Hematopoietic multipotent progenitor cell (in vitro differentiated cells): ENCODE measurements at places on chromosomes 4 and X. TPM values are rescaled to one million over a fixed set of nuclear protein-coding genes. Genes with fewer than 3 reads are reported as not detected.
A peak's percentile ranks its signal among the peaks of the same experiment; 100 is the strongest.

DNA sequence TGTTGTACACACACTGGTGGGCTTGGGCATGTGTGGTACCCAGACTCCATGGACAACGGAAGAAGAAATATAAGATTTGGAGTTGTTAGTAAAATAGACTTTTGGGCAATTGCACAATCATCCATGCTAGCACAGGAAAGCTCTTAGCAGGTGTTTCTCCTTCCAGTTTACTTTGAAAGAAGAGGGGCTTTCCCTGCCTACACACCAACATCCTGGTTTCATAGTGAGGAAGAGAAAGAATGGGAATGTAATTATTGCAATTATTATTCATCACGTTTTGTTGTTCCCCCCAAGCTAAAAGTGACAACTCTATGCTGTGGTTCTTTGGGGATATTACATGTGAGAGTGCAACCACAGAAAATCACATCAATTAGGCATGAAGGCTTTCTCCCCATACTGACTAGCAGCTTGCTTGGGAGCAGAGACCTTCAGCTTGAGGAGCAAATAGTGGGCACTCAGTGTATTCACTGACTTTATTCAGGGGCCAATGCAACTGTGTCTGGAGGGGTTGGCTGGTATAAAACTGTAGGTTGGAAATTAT is 57.2 kb upstream of the PUDP start:
- DNase-seq = no peak

DNA sequence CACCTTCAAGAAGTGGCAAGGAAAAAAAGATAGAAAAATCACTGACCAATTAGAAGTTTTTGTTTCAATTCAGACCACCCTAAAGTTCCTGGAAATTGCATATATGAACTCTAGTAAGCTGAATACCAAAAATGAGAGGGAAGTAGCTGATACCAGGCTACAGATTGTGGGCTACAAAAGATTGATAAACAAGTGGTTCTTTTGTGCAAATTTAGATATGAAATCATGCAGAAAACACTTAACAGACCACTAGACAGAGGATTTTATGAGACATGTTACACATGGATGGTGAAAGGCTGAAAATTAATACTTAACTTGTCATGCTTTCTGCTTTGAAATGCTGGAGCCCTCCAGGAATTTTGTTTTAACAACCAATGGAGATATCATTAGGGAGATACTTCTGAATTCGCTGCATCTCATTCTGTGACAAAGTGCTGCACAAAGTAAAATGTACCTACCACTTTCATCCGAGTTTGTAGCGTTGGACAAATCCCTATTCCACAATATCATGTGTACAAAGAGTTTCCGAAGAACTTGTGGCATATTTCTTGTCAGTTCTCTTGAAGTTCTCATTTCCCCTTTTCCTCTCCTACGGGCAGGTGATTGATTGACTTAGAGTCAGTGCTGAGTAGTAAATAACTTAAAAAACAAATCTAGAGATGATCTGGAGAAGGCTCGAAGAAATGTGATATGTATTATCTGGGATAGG is 235.0 kb downstream of the PALLD start:
- no peak for DNase-seq

DNA sequence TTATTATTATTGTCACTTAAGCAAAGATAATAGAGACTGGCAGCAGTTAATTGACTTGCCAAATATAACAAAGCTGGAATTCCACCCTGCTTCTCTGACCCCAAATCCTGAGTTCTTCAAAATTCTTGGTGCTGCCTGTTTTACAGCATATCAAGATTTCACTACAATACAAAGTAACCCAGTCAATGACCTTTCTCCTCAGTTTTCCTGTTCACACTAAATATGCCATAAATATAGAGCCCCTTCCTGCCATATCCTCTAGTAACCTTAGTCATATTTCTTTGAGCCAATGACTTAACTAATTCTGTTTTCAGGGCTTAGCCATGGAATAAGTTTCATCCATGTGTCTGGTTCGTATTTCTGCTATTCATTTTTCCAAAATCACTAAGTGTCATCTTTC is 315.3 kb upstream of the HS3ST1 start:
- no peak for DNase-seq

The TAF1 gene
- 29.9 TPM for total RNA-seq

The PLK4 gene
- 2.7 TPM for total RNA-seq

The DGAT2L6 gene
- total RNA-seq = not detected

GRCh38 chr4:157076578-157076947 is 613 bp downstream of the GLRB start:
- no peak for DNase-seq

DNA sequence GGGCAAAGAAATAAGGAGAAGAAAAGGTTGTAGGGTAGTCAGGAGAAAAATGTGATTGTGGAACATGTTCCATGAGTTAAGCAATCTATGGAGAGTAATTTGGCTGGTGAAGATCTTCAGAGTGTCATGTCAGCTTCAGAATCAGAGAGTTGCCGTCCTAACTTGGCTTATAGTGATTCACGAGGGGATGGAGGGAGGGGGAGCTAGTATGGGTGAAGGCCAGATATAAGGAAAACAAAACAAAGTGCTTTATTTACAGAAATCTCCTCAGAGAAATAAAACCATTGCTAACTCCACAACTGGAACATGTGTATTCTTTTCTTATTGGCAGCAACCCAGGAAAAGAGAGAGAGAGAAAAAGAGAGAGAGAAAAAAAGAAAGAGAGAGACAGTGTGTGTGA is 256.5 kb upstream of the NRK start:
- no peak for DNase-seq

GRCh38 chrX:11151799-11152559 is 40.8 kb downstream of the HCCS start:
- no peak for DNase-seq

GRCh38 chr4:40719008-40719623 is 30.6 kb upstream of the NSUN7 start:
- peak; percentile 39 for DNase-seq

DNA sequence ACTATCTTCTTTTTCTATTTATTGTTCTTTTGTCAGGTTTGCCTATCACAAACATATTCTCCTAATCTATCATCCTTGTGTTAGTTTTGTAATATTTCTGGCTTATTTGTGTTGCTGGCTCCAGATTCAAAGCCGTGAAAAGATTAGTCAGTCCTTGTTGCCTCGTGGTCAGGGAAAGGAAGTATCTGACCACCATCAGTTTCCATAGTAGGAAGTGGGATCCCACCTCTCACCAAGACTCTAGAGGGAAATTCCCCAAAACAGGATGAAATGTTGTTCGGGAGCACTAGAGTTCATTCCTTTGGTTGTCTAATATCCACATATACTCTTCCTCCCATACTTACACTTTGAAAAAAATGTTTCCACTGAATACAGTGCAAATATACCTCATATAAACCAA is 131.0 kb upstream of the HUWE1 start:
- DNase-seq = no peak

- no peak for DNase-seq
Measured at GRCh38 chr4:63788271-63788670, 621.0 kb downstream of the TECRL start.

- DNase-seq = no peak
Measured at GRCh38 chrX:131365766-131366165, 76.7 kb upstream of the IGSF1 start.

GRCh38 chrX:133674726-133675470 is 259.6 kb upstream of the GPC4 start:
- no peak for DNase-seq

GRCh38 chrX:151825925-151826485 is 86.7 kb upstream of the MAGEA4 start:
- DNase-seq = no peak

GRCh38 chrX:136647677-136648360 is at the start of gene CD40LG:
Gene CD40LG (plus strand): TSS chrX:136648158. CDS start chrX:136648249, 91 bp downstream.
- no peak for DNase-seq

DNA sequence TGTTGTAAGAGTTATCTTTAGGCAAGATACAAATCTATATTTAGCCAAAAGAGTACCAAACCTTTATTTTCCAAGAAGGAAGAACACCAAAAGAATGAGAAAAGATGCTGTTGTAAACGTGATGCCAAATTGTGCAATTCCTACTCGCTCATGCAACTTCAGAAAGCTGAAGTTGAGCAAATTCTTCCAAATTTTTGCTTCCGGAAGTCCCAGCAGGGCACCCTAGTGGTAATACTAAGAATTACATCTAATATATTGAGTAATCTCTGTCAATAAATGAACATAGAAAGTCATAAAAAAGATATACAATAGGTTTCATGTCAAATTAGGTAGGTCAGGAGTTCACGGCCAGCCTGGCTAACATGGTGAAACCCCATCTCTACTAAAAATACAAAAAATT is 36.0 kb upstream of the SMARCAD1 start:
- DNase-seq = no peak

The TMEM192 gene
- total RNA-seq = 5.9 TPM

DNA sequence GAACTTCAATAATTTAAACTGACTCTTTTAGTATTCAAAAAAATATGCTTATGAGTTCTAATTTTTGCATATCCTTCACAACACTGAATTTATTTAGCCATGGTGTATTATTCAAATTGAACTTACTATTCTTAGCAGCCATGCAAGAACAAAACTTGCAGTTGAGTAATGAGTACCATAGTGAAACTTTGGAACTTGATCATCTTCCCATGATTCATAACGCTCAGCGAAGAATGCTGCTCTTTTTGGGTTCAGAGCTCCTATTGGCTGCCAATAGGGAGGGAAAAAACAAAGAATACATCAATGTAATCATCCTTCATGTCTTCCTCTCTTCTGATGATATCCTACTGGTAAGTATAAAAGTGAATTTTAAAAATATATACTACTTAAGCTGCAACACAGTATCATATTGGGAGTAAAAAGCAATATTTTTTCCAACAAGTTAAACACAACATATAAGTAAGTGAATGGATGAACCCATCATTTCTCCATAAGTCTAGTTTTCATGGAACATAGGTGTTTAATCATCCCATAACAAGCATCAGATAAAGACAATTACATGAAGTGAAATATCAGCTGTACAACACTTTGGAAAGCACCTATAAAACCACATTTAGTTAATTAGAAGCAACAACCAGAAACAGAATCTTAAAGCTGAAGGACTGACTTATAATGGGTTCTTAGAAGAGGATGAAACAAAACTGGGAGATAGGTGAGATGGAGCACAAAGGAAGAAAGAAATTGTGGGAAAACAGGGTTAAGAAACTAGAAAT is 145.2 kb upstream of the MAB21L2 start:
- DNase-seq = no peak

- no peak for DNase-seq
Measured at GRCh38 chrX:15761564-15762191, 23.6 kb downstream of the CA5B start.

GRCh38 chr4:98674404-98675173 is 16.2 kb upstream of the TSPAN5 start:
- no peak for DNase-seq

DNA sequence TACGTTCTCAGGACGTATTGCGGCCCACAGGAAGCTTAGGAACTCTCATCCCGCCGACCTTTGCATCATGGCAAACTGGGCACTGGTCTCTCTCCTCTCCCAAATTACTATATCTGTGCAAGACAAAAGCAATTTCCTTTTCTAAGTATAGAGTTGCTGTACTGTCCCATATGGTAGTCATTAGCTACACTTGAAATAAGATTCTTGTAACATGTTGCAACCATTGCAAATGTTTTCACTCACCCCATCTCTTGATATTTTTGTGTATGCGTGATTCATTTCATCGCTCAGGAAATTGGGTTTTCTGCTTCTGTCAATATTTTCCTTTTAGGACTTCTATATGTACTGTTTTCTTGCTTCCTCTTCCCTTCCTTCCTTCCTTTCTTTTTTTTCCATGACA is 15.7 kb downstream of the ARMCX6 start:
- no peak for DNase-seq

GRCh38 chrX:129931411-129932015 is 25.5 kb downstream of the UTP14A start:
- no peak for DNase-seq

GRCh38 chr4:144653781-144654545 is 8.0 kb downstream of the HHIP start:
- no peak for DNase-seq

DNA sequence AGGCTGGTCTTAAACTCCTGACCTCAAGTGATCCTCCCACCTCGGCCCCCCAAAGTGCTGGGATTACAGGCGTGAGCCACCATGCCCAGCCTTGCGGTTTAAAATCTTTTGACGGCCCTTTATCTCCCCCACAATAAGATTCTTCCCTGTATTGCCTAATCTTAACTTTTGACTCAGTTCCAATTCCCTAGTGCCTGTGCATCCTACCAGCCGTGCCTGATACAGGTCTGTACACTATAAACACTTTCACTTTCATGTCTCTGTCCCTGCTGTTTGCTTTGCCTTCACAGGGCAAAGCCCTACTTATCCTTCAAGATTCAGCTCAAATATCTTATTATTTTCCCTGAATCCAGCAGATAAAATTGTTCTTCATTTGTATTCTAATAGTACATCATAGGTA is 74.6 kb downstream of the WDR44 start:
- DNase-seq = no peak

GRCh38 chr4:38752941-38753806 is 29.6 kb downstream of the TLR10 start:
- no peak for DNase-seq

GRCh38 chr4:107996949-107997788 is 7.5 kb downstream of the HADH start:
- DNase-seq = no peak

The SSX2 gene
- not detected for total RNA-seq

GRCh38 chrX:103361798-103362197 is 5.5 kb downstream of the TCEAL9 start:
- no peak for DNase-seq

The TIMM17B gene
- total RNA-seq = 37.2 TPM

DNA sequence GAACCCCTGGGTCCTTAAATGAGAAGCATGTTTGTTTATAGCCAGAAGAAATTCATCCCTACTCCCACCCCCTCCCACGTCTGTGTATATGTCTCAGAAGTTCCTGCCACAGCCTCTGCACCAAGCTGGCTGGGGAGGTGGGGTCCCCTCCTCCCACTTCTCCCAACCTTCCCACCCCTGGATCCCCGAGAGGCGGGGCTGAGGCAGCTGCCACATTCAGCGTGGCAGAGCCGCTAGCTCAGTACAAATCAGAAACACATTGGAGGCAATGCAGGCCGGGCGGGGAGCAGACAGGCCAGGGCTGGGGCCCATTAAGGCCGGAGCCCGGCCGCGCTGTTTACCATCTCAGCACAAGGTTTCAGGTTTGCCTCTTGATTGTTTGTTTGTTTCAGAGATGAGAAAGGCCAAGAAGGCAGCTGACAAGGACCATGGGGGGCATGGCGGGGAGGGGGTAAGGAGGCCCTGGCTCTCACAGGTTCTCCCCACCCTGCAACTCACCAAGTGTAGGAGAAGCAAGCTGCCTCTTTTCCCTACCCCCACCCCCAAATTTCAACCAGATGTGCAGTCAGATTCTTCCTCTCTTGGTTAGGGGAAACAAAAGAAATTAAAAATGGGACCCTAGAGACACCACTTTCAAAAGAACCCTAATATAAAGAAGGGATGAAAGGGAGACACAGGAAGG is 22.3 kb downstream of the PJA1 start:
- no peak for DNase-seq

The PCSK1N gene
- 1.1 TPM for total RNA-seq

- DNase-seq = no peak
Measured at GRCh38 chrX:110132450-110133114, 129.7 kb downstream of the TMEM164 start.

The QRFPR gene
- not detected for total RNA-seq
